GM12864 (cell line): ENCODE measurements at places on chromosomes 2 and 18.

DNA sequence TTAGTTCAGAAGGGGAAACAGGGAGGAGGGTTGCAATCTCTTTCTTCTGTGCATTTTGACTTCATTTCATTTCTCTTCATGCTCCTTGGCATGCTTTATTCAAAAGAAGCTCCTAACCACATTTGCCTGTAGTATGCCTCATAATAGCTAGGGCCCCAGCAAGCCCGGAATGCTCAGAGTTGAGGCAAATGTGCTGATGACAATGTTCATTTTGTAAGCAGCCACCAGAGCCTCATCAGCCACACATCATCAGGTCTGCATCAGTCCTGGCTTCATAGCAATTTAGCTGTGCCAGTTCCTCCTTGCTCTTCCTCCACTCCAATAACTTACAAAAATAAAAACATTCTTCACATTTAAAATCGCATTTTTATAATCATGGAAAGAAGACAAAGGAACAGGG lies 65.4 kb upstream of the MMADHC start:
- no peak for DNase-seq

DNA sequence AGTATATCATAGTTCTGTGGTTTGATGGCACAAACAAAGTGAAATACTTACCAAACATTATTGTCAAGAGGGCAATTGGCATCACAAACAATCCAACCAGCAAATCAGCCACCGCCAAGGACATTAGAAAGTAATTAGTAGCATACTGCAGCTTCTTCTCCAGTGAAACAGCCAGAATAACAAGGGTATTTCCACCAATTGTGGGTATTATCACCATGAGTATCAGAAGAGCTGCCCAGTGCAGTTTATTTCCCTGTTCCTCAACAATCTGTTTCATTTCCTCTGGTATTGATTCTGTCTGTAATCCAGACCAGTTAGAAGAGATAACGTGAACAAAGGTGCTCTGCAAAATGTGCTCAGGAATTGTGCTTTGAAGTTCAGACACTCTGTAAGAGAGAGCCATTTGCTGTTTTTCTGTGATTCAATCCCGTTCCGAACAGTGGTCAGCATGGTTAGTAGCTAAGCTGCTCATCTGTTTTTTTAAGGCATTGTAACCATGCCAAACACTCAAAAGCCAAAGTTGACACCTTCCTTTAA lies 1.4 kb downstream of the HTR2B start:
- DNase-seq, result no peak

DNA sequence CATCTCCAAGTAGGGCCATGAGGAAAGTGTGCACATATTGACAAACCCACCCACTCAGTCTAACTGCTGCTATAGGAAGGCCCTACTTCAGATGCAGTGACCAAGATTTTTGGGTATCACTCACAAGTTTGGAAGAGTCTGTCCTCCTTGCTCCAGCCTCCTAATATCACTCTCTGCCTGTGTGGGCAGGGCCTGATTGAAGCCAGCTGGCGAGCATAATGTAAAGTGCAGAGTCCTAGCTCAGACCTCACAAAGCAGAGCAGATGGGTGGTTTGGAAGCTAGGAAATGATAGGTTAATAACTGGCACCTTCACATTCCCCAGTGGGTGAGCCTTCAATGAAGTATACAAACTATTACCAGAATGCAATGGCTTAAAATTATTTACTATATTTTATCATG lies 11.2 kb upstream of the SULT1C3 start:
- no peak for DNase-seq

DNA sequence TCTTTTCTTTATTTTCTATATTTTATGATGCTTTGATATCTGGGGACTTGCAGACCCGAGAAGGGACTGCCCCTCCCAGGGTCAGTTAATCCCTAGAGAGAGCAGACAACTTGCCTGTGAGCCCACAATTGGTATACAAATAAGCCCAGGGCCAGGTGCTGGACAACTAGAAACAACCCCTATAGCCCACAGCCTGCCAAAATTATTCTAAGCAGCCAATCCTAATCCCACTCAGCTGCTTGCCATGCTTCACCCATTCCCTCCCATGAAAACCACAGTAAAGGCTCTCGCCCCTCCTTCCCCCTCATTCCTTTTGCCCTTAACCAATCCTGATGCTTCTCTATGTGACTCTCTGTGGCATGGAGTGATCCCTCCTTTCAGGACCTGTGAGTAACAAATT lies 380.7 kb downstream of the RBM43 start:
- no peak for DNase-seq

GRCh38 chr2:159032580-159032979 lies 64.1 kb downstream of the TANC1 start:
- no peak for DNase-seq

- DNase-seq, result no peak
Measured at GRCh38 chr2:26034637-26034992, 731 bp downstream of the RAB10 start.
